Astrocyte (in vitro differentiated cells and primary cell): ENCODE measurements at places on chromosomes 1 and 21.

DNA sequence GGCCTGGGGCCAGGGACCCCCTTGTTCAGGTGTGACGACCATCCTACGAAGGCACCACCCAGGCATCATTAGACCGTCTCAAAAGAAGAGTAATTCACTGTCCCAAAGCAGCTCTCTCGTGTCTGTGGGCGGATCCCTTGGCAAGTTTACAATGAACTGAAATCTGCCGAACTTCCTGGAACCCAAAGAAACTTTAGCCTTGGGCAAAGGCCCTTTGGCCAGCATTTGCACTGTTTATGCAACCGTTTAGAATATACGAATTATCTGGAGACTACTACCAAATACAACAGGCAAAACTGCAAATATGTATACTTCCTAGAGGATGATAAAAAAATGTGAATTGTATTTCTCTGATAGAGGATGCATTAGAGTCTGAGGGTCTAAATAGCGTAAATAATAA lies 1.4 kb upstream of the SOD1 start:
- DNase-seq, result no peak

DNA sequence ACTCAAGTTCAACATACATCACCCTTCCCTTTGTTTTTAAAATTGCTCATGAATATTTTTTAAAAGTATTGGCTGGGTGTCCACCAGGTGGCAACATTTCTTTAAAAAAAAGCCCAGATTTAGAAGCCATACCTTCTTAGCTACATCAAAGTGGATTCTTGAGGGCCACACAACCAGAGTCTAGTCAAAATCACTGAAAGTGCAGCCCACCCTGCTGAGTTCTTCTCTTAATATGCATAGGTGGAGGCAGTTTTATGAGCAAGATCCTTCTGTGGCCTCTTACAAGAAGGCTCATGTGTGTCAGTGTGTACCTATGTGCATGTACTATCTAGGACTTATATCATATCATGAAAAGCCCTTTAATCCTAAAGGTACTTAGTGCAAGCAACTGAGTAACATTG lies 16.9 kb upstream of the GNG12 start:
- DNase-seq, result no peak

- no peak for DNase-seq
Measured at GRCh38 chr21:36516281-36516680, 36.4 kb upstream of the CLDN14 start.

GRCh38 chr1:113787663-113788062 lies 24.6 kb downstream of the RSBN1 start:
- DNase-seq, result no peak

- no peak for DNase-seq
Measured at GRCh38 chr1:13968361-13968760, 268.4 kb downstream of the PRDM2 start.

GRCh38 chr1:166489670-166490436 lies 323.1 kb upstream of the FAM78B start:
- DNase-seq, result no peak

DNA sequence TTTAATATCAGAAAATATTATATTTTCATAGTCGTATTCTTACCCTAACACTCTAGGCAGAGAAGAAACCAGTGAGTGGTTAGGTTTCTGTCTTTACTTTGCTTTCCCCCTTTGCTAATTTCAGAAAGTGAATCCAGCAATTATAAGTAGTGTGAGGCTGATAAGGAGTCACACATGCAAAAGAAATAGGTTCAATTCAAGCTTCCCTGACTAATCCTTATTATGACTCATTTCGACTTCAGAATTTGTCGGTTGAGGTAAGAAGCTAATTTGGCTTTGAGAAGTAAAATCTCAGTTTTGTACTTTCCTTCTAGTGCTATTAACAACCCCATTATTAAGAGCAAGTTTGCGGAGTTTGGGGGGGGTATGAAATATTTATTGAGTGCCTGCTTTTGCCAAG lies 22.4 kb downstream of the ESRRG start:
- DNase-seq, result peak; percentile 41

DNA sequence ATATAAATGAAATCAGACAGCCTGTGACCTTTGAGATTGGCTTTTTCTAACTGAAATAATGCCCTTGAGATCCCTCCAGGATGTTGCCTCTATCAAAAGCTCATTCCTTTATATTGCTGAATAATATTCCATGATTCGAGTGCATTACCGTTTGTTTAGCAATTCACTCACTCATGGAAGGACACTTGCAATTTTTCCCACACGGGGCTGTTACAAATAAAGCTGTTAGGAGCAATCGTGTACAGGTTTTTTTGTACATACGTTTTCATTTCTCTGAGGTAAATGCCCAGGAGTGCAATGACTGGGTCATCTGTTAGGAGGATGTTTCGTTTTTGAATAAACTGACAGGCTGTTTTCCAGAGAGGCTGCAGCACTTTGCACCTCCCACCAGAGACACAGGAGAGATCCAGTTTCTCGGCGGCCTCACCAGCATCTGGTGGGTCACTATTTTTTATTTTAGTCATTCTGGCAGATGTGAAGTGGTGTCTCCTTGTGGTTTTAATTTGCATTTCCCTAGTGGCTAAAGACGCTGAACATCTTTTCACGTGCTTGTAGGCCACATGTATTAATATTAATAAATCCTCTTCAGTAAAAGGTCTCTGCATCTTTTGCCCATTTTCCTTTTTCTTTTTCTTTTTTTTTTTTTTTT lies 11.0 kb downstream of the PRDM15 start:
- peak; percentile 9 for DNase-seq

- DNase-seq, result no peak
Measured at GRCh38 chr1:235976490-235976889, 88.4 kb downstream of the NID1 start.

DNA sequence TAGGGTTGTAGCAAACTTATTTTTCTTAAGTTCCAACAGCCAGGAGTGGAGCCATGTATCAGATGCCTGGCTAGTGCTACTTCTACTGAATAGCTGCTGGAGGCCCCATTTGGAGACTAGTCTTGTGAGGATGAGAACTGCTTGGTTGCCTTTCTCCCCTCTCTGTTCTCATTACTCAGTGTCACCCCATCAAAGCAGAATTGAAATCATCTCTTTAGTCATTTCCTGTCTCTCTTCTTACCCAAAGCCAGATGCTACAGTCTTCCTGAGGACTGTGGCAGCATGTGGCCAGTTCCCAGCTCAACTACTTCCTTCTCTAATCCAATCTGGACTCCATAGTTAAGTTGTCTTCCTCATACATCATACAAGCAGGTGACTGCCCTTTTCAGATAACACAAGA lies 197.5 kb downstream of the BRINP2 start:
- peak; percentile 12 for DNase-seq

- peak; percentile 61 for DNase-seq
Measured at GRCh38 chr1:225700889-225701465, 48.1 kb upstream of the ENAH start.

DNA sequence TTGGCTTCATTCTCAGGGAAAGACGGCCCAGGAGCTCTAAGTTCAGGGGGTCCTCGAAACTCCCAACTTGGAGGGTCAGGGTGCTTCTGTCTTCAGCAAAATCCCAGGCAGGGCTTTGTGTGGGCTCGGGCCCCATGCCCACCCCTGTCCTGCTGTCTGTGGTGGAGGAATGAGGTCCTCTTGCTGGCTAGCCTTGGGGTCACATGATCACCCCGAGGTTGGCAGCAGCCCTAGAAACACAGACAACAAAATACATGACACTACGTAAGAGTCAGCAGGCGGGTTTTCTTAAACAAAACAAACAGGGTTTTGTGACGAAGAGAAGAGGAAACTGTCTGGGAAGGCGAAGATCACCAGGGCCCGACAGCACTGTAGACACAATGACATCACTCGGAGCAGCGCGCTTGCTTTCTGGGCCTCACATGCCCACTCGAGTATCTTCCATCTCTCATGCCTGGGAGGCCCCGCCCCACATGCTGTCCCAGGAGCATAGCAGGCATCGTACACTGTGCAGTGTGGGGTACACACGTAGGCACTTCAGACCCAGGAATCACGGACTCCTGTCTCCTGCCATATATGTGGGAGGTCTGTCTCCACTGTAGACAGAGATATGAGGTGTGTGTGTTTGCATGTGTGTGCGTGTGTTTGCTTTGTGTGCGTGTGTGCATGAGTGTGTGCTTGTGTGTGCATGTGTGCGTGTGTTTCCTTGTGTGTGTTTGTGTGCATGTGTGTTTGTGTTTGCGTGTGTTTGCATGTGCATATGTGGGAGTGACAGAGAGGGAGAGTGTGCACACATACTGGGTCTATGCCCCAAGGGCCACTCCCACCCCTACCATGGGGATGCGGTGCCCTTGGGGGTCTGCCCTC lies 94.7 kb downstream of the SIK1 start:
- DNase-seq, result peak; percentile 91

GRCh38 chr21:41659791-41660560 lies 106.9 kb downstream of the RIPK4 start:
- no peak for DNase-seq

- DNase-seq, result no peak
Measured at GRCh38 chr1:24554714-24555113, 1.2 kb upstream of the NCMAP start.

DNA sequence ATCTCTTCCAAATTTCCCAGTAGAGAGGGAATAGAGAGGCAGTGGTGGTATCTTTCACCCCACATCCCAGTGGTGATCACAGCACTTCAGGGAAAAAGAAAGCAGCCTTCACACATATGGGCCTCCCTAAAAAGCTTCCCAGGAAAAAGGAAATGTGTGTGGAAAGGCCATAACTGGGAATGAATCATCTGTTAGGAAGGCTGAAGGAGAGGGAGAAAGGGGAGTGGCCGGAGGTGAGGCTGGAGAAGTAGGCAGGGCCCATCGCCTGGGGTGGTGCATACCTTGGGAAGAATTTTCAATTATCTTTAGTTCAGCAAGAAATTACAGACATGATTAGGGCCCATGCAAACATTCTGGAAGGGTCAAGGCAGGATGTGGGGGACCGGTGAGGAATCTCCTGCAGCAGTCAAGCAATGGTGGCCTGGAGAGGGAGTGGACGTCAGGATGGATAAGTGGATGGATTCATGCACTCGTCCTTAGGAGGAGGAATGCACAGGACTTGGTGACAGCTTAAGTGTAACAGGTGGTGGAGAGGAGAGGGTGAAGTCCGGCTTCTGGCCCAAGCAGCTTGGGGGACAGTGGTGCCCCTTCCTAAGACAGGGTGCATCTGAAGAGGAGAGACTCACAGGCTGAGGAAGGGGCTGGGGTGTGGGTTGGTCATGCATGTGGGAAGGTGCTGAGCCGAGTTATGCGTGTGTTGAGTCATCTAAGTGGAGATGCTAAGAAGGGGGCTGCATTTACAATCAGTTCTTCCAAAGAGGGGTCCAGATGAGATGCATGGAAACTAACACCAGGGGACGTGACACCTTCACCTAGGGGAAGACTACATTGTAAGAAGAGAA lies 17.9 kb downstream of the HIVEP3 start:
- peak; percentile 84 for DNase-seq

DNA sequence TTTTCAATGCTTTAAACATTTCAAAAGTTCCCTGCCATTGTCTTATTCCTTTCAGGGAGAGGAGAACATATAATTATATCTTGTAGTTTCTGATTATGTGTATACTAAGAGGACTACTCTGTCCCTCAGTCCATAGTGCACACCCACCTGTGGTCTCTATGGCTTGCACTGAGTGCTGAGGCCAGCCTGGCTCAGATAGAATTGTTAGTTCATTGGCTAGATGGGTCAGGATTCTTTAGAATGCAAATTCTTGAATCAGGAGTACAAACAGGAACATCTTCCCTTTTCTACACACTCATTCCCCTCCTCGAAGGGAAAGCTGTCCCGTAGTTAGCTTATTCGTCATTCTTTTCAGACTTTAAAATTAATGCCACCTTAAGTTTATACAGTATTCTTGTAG lies 8.2 kb downstream of the BACH1 start:
- DNase-seq, result no peak

DNA sequence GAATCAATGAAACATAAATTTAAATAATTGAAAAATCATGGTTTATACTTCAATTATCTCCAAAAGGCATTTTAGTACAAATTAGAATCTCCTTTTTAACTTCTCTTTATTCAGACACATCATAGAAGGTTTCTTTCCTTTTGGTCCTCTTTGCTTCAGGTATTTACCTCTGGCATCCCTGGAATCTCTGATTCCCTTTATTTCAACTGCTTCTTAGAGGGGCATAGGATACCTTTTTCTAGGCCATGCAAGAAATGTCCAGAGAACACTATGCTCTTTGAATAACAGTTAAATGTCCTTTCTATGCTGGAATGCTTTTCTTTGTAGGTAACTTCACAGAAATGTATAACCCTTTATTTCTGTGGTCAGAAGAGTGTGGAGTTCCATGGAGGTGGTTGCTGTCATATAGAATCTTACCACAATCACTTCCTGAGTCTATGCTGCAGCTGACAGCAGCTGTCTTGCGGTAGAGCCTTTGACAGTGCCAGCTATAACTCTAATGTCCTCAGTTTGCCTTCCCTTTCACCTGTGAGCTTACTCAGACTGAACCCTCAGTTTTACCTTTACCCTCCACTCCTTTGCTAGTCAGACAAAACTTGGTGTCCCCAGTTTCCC lies 8.6 kb downstream of the LAMC2 start:
- peak; percentile 21 for DNase-seq

GRCh38 chr1:8061210-8061609 lies 35.1 kb upstream of the ERRFI1 start:
- peak; percentile 98 for DNase-seq

GRCh38 chr1:46401964-46402626 lies 8.0 kb downstream of the FAAH start:
- peak; percentile 86 for DNase-seq

- peak; percentile 77 for DNase-seq
Measured at GRCh38 chr1:16260814-16261213, 23.8 kb upstream of the CPLANE2 start.

GRCh38 chr1:108886292-108886691 lies 9.5 kb downstream of the GPSM2 start:
- DNase-seq, result no peak

DNA sequence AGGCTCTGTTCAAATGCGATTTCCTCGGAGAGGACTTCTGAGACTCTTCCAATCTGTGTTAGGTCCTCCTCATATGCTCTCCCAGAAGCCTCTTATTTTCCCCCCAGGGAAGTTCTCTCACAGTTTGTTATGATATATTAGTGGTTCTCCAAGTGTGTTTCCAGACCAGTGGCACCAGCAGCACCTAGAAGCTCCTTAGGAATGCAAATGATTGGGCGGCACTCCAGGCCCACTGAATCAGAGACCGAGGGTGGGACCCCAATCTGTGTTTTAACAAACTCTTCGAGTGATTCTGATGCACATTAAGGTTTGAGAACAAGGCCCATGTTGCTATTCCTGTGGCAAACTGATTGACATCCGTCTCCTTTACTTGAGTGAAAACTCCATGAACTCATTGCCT lies 63.0 kb downstream of the NMNAT2 start:
- DNase-seq, result no peak

DNA sequence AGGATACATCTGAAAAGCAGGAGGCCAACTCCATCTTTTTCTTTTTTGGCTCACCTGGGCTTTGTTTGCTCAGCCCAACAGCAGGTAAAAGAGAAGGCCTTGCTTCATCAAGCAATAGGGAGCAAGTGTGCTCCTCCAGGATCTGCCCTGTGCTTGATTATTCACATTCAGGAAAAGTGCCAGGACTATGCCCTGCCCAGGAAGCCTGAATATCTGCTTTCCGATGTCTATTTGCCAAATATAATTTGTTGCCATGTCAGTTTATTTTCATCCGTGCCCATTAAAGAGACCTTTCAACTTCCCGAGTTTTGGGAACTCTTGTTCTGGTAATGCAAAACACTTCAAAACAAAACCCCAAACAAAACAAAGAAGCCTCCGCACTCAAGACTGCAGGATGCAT lies 185.3 kb downstream of the CDC7 start:
- DNase-seq, result no peak
